ENCODE measurements at places on chromosomes 4 and X.

- no peak for DNase-seq
Observed at GRCh38 chr4:112516471-112517066, 589 bp upstream of the NEUROG2 start.

DNA sequence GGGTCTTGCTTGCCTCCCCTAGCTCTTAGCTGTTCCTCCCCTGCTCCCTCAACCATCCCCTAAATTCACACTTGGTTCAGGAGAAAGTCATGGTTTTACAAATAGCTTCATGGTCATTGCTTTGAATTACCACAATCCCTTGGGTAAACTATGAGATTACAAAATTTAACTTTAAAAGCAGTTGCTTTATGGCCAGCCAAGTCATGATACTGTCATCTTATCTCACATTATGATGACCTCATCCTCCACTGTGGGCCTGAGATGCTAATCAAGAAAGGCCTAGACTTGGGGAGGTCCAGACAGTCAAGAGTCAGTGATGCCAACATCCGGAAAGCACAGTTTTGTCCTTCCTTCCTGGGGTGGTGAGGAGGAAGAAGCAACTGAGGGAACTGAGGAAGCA lies 10.5 kb upstream of the FGF16 start:
- no peak for DNase-seq

GRCh38 chrX:54237014-54237413 lies 54.0 kb upstream of the FAM120C start:
- DNase-seq = no peak

- no peak for DNase-seq
Observed at GRCh38 chr4:5891563-5892322, 1.1 kb downstream of the CRMP1 start.

GRCh38 chrX:110087485-110088356 lies 84.8 kb downstream of the TMEM164 start:
- DNase-seq = no peak

- no peak for DNase-seq
Observed at GRCh38 chr4:179941911-179942310, 2301.3 kb upstream of the TENM3 start.

- DNase-seq = no peak
Observed at GRCh38 chr4:99710020-99710419, 52.4 kb upstream of the C4orf54 start.

- no peak for DNase-seq
Observed at GRCh38 chr4:46886711-46887110, 22.3 kb downstream of the COX7B2 start.

DNA sequence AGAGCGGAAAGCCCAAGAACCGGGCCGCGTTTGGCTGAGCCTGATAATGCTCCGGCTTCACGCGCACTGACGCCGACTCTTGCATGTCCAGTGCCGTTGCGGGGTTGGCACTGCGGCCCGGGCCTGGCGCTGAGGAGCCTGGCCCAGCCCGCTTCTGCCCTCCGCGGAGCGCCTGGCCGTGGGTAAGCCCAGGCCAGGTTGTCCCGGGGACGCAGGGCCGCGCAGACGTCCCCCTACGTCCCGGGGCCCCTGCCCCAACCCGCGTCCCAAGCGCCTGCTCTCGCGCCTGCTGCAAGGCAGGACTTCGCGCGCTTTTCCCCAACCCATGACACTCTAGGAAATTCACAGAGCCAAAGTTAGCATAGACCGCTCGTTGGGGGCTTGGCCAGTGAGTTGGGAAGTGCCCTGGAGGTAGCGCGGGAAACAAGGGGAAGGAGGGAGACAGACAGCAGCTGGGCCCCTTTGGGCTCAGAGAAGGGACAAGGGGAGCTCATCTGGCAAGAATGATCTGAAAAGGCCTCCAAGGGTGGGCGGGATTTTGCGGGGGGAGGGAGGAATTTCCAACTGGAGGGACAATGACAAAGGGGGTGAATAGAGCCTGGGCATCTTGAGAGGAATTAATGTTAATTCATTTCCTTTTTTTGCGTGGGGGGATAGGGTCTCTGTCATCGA lies 665 bp upstream of the LRPAP1 start:
- DNase-seq = no peak

- no peak for DNase-seq
Observed at GRCh38 chr4:102405821-102406401, 60.6 kb upstream of the SLC39A8 start.

DNA sequence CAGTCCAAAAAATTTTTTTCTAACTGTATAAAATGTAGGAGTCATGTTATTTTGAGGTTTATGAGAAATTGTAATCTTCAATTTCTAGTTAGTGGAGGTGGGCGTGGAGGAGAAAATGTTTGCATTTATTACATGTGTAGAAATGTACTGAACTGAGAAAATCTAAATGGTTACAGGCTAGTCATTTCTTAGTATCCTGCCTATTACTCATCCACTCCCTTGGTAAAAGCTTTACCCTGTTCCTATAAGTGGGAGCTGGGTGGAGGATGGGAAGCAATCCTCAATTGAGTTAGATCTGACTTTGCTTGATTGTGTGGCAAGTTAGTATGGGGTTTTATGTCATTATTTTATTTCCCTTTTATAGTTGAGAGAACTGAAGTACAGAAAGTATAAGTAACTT lies 73.8 kb downstream of the POLA1 start:
- DNase-seq = no peak

DNA sequence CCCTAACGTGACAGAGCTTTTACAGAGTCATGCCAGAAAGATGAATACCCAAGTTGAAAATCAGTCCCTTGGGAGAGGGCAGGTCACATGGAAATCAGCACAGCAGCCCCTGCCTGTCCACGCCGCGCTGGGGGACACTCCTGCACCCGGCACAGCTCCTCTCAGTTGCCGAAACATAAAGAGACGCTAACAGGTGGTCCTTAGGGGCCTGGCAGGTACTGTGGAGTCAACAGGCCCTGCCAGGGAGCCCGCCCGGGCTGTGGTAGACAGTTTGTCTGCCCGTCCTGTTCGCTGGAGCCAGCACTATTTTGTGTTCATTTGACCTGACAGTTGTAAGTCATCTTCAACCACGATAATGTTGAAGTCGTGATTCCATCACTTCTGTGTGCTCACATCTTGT lies 30.5 kb downstream of the NELFA start:
- DNase-seq = no peak

GRCh38 chr4:57668621-57669020 lies 558.4 kb upstream of the IGFBP7 start:
- no peak for DNase-seq

DNA sequence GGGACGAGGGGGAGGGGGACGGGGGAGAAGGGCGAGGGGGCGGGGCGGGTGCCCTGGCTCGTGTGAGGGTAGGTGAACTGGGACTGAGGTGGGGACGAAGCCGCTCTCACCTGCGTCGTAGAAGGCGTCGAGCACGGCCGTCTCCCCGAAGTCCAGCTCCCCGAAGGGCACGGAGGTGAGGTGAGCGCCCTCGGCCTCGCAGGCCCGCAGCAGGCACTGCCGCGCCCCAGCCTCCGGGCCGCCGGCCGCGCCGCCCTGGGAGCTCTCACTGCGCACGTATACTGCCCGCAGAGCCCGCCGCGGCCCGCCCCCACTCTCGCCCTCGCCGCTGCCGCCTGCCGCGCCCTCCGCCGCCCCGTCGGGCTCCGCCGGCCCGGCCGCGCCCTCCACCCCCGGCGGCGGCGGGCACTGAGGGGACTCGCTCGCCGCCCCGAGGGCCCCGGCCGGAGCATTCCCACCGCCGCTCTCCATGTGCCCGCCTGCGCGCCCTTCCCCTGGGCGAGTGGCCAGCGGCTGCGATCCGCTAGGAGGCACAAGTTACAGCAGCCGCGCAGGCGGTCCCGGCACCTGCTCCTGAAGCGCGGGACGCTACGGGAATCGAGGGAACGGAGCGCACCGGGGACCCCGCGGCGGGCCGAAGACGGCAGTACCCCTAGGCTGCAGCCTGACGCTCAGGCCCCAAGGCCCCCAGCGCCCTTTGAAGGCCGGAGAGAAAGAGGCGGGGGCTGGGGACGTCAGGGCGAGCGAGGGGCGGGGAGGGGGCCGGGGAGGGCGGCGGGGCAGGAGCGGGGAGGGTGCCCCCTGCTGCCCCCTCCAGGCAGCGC lies at the start of gene MAP3K15:
Gene MAP3K15, minus strand, starts transcription at position 718 of the 824 bp plus-strand sequence. Its CDS starts 247 bp downstream, at position 471.
- DNase-seq = no peak

GRCh38 chr4:123127218-123127617 lies 204.8 kb upstream of the NUDT6 start:
- DNase-seq = no peak

DNA sequence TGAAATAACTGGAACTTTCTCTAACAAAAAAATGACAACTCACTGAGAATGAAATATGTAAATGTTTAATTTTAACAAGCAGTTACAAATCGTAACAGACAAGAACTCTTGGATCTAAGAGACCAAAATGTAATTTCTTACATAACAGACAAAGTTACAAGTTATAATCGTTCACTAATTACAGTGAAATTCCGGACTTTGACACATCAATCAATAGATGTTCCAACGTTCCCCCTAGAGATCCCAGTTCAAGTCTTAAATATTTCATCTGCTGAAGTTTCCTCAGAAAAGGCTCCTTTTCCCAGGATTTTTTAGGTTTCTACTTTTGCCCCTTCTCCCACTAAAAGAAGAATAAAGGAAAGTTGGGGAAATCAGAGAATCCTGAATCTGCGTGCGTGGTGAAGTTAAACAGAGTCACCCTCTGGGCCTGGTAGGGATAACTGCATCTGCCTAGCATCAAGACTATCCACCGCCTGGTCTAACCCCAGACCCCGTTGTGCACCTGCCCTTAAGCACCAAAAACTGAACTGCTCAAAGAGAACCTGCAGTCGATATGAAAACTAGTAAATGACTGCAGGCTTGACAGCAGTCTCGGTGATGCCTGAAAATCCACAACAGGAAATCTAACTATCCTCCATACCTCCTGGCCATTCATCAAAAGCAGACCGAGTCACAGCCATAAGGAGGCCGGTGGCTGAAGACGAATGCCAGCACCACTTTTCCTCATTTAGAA lies 2.3 kb downstream of the IRF2 start:
- DNase-seq = peak; percentile 15

DNA sequence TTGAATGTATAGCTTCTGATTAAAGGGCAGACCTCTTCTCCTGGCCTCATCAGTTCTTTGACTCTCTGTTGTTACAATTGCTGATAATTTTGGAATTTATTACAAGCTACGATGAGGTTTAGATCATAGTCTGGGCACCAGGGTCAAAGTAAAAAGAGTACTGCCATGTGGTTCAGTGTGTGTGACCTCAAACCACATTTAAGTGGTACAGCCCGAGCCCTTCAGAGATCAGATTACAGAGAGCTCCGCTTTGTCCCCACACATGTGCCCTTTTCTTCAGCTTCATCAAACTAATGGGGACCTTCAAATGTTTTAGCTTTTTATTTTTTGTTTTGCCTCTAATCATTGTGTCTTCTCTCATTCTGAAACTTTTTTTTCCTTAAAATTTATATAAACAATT lies 37.1 kb downstream of the SPANXN2 start:
- DNase-seq = no peak

DNA sequence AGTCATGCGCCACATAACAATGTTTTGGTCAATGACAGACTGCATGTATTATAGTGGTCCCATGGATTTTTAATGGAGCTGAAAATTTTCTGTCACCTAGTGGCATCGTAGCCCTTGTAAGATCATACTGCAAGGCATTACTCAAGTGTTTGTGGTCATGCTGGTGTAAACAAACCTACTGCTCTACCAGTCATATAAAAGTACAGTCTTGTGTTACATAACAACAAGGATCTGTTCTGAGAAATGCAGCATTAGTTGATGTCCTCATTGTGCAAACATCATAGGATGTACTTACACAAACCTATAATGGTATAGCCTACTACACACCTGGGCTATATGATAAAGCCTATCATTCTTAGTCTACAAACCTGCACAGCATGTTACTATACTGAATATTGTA lies 34.6 kb downstream of the COX18 start:
- DNase-seq = no peak

DNA sequence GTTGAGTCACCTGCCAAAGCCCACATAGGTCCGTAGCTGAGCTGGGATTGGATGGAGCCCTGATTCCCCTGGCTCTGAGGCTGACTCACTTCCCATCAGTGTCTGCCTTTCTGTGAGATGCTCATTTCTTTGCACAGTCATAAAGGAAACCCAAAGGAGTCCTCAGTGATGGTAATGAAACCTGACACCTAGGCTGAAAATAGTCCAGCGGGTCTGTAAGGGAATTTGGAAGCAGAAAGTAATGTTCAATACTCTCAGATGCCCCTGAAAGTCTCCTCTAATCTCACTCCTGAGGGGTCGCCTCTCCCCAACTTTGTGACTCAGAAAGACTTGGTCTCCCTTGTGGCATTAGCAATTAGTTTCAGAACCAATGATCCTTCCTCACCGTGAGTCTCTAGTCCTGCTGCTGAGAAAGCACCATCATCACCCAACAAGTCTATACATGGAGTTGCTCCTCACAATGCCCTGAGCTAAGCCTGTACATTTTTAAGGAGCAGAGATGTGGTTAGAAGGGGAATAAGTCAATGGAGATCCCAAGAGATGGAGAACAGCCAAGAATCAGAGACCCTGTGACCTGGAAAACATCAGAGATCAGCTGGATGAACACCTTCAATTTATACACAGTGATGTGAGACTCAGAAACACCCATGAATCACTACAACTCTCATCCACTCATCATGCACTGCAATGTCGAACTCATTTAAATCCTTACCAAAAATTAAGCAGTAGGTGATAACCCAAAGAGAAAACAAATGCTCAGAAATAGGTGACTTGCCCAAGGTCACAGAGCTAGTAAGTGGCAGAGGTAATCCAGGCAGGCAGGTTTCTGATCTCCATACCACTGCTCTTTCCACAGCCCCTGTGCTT lies 219.0 kb upstream of the CPEB2 start:
- no peak for DNase-seq

GRCh38 chrX:71098302-71098701 lies 2.7 kb downstream of the FOXO4 start:
- peak; percentile 78 for DNase-seq

GRCh38 chr4:2933566-2934076 lies 29.6 kb downstream of the NOP14 start:
- no peak for DNase-seq

DNA sequence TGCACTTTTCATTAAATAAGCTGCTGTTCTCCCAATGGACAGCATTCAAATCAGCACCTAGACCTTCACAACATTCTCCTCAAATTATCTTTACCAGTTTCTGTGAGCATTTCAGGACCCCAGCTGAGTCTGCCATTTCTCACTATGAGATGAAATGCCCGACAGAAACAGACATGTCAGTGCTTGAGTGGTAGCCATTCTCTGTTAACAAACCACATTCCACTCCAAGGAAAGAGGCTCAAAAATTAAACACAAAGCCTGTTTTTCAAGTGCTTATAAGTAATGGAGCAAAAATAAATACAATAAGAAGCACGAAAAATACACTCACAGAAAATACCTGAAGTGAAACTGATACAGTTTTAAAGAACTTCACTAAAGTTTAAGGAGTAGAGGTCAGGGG lies 320.2 kb upstream of the PRPS2 start:
- no peak for DNase-seq

Data from central memory CD4-positive, alpha-beta T cell (primary cell).